ENCODE measurements at places on chromosomes 12 and 14. TPM values are rescaled to one million over a fixed set of nuclear protein-coding genes. Genes with fewer than 3 reads are reported as not detected.

MANSC4 gene
- total RNA-seq = not detected

PDE3A gene
- 0.29 TPM for total RNA-seq

DNA sequence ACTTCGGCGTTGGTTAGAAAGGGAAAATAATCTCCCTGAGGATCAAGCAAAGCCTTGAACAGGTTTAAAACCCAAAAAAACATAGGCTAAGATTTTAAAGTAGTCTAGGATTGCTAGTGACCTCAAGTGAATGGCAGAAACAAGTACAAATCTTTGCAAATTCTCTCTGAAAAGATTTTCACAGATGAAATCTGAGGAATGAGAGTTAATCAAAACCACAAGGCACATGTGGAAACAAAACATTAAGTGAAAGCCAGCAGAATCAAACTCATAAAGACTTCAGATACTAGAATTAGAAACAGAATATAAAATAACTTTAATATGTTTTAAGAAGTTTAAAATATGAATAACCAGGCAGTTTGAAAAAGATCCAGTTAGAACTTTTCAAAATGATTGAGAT, 52.2 kb upstream of the CFL2 start:
- peak; percentile 17 for DNase-seq

GRCh38 chr12:76037130-76038103, 5.8 kb upstream of the PHLDA1 start:
- DNase-seq = peak; percentile 79

GRCh38 chr14:100203962-100204834, 34.7 kb upstream of the YY1 start:
- DNase-seq = no peak
